ENCODE measurements at places on chromosomes 4 and X.

- DNase-seq, result no peak
Observed at GRCh38 chr4:174524242-174524641, 2.0 kb upstream of the HPGD start.

GRCh38 chr4:52780206-52780605 is 29.0 kb upstream of the ERVMER34-1 start:
- no peak for DNase-seq

DNA sequence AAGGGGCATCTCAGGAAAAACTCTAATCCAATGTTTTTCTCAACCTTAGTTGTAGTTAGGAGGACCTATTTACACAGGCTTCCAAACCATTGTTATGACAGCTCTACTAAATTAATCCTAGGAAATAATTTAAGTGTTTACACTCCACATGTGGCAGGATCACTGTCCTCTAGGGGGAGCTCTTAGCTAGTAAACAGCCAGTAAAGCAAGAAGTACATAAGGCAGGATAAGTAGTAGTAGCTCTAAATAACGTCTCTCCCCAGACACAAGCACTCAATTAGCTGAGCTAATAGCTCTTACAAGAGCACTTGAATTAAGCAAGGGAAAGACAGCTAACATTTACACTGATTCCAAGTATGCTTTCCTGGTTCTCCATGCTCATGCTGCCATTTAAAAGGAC is 37.3 kb downstream of the NUDT11 start:
- DNase-seq, result peak; percentile 0

- no peak for DNase-seq
Observed at GRCh38 chr4:159867673-159868072, 764.8 kb downstream of the RAPGEF2 start.

- no peak for DNase-seq
Observed at GRCh38 chrX:40155589-40156469, 58.1 kb upstream of the BCOR start.

DNA sequence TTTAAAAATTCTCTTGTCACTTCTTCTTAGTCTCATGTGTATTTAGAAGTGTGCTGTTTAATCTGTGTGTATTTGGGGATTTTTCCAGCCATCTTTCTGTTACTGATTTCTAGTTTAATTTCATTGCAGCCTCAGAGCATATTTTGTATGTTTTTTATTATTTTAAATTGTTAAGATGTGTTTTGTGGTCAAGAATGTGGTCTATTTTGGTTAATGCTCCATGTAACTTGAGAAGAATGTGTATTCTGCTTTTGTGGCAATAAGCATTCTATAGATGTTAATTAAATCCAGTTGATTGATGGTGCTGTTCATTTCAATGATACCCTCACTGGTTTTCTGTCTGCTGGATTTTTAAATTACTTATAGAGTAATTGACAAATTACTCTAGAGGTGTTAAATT is 38.9 kb downstream of the ANXA10 start:
- no peak for DNase-seq

- no peak for DNase-seq
Observed at GRCh38 chr4:15375667-15376066, 52.2 kb upstream of the C1QTNF7 start.

GRCh38 chr4:74933562-74934015 is 673 bp downstream of the PARM1 start:
- DNase-seq, result no peak

DNA sequence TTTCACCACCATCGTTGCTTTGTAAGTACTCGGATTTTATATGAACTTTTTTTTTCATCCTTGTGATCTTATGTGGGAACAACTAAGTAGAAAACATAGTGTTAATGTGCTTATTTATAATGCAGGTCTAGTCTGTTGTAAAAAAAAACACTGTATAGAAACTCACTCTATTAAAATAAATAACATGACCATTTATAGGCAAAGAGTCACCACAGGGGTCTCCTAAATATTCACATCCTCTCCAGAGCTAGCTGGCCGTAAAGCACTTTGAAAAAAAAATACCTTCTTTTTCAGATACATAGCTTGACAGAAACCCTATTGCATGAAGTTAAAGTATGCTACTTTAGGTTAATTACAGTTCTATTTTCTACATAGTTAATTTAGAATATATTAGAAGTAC is 11.2 kb downstream of the TMEM184C start:
- no peak for DNase-seq

DNA sequence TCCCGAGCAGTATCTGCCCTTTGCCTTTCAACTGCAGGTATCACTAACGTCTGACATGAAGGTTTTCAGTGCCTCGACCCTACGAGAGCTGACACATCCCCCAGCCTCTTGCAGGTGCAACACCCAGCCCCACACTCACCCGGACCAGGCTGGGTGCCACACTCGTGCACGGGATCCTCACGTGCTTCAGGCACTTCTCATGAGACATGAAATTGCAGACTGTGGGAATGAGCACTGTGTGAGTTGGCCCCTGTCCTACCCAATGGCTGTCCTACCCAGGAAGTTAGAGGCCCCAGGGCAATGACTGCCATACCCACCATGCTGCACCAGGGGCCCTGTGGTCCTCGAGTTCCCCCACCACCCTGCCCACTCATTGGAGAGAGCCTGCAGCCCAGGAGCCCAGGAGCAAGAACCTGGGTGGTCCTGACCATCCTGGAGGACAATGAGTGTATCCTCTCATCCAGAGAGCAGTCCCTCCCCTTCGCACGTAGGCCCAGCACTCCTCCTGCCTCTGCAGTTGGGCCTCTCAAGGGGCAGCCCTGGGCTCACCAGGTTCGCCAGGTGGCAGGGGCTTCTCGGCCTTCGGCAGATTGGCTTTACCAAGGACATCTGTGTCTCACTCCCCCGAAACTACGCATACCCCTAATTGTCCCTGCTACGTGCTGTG is 2.4 kb downstream of the DGKQ start:
- no peak for DNase-seq

- DNase-seq, result no peak
Observed at GRCh38 chrX:147877726-147878125, 34.0 kb upstream of the FMR1 start.

DNA sequence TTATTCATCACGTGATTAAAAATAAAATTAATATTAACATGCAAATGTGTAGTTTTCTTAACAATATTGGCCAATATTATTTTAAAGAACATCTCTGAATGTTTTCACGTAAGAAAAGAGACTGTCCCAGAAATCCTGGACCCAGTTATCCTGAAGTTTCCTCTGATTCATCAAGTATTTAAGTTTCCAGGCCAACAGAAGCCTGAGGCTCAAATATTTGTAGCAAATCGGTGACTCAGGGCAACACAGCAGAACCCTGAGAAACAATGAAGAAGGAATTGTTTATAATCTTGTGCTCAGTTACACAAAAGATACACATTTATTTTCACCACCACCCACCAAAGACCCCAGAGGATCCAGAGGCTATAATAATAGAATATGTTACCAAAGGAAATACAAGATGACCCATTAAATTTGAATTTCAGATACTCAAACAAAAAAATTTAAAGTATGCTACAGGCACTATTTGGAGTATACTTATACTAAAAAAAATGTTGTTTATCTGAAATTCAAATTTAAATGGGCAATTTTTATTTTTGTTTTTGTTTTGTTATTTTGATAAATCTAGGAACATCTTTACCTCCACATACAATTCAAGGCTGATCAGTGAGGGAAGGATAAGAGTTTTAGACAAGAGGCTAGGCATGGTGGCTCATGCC is 33.9 kb upstream of the SLC7A11 start:
- no peak for DNase-seq

GRCh38 chr4:46211406-46211805 is 87.6 kb upstream of the GABRG1 start:
- no peak for DNase-seq

DNA sequence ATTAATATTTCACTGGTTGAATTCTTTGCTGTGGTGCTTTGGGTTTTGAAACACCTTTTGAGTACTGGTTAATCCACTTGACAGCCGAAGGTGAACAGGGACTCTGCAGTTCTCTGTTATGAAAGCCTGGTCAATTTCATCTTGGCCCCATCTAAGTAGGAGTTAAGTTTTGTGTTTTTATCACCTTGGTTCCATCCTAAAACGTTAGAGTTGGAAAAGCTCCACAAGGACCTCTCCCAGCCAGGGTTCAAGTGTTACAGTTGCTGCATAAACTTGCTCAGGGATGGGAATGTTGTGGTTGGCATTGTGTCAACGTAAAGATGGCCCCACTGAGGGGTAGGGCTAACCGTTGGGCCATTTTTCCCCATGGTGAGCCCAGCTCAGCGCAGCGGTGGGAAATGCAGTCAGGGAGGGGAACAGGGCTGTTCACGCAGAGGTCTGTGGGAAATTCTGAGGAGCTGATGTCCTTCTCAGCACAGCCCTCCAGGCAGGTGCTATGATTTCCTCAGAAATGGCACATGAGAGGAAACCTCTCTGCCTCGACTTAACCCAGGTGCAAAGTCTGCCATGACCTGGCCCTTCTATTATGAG is 188.7 kb downstream of the STIM2 start:
- no peak for DNase-seq

DNA sequence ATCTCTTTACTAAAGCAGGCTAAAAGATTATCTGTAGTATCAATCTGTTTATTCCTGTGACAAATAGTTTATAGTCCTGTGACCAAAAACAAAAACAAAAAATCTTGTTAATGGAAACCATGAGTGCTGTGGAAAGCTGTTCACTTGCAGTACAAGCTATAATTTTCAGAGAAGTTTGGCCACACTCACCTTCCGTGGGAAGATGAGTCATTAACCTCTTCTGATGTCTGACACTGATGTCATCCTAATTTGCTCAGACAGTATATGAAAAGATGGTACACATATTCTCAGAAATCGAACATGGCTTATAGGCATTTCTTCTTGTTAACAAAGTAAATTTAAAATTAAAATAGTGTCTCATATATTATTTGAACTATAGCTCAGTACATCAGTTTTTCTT is 19.9 kb upstream of the ENPP6 start:
- no peak for DNase-seq

DNA sequence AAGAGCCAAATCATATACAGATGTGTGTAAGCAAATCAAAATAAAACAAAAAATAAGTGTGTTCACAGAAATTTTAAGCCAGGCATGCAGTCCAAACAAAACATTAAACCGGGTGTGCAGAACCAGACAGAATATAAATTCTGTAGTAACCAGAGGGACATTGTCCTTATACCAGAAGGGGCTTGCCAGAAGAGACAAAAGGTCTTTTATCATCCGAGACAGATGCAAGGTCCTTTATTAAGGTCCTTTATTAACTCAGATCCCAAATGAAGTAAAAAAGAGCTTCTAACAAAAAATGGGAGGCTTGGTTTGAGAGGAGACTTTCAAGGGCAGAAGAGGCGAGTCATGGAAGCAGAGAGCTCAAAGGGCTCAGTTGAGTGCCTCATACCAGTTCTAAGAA is 59.2 kb downstream of the RGS12 start:
- DNase-seq, result no peak

GRCh38 chr4:124708517-124709300 is 3.8 kb downstream of the ANKRD50 start:
- DNase-seq, result no peak

DNA sequence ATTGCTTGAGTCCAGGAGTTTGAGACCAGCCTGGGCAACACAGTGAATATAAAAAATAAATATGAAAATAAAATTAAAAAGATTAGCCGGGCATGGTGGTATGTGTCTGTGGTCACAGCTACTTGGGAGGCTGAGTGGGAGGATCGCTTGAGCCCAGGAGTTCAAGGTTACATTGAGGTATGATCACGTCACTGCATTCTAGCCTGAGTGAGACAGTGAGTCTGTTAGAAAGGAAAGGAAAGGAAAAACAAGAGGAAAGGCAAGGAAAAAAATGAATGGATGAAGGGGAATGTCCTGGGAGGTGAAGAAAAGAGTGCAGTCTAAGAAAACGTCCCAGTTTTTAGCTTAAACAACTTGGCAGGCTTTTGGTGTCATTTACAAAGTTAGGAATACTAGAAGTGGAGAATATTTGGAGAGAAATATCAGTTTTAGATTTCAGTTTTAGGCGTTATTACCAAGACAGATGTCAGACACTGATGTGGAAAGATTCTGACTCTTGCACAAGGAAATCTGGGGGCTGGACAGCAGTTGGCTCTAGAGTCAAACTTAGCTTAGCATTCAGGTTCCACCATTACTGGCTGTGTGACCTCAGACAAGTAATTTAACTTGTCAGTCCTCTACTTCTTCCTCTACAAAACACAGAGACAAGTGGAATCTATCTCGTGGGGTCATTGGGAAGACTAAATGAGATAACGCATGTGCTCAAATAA is 139.0 kb downstream of the TSPAN5 start:
- no peak for DNase-seq

DNA sequence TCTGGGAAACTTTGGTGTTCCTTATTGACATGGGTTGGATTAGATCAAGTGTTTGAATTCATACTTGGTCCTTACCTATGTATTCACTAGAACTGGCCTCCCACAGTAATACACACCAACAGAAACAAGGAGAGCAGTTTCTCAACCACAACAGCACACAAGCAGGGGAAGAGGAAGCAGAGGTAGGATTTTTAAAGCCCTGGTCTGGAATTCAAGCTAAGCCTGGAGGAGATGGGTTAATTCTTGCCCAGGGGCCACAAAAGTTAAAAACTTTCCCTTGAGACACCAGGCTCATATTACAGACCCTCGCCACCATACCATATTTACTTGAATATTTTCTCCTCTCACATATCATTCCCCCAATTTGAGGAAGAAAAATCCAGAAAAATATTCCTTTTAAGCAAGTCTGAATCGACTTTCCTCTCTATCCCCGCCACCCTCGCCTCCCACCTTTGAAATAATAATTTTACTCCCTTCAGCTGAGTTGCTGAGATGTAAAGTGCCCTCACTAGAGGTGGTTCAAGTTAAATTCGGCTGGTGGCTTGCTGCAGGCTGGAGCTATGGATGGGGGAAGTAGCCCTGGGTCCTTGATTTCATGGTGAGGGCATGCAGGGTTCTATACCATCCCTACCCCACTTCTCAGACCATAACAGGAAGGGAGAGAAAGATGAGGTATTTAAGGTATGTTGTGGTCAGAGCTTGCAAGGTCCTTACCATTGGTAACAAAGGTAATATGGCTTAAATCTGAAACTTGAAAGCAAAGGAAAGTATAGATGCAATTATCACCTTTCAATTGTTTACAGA is 440.2 kb downstream of the INPP4B start:
- DNase-seq, result no peak

DNA sequence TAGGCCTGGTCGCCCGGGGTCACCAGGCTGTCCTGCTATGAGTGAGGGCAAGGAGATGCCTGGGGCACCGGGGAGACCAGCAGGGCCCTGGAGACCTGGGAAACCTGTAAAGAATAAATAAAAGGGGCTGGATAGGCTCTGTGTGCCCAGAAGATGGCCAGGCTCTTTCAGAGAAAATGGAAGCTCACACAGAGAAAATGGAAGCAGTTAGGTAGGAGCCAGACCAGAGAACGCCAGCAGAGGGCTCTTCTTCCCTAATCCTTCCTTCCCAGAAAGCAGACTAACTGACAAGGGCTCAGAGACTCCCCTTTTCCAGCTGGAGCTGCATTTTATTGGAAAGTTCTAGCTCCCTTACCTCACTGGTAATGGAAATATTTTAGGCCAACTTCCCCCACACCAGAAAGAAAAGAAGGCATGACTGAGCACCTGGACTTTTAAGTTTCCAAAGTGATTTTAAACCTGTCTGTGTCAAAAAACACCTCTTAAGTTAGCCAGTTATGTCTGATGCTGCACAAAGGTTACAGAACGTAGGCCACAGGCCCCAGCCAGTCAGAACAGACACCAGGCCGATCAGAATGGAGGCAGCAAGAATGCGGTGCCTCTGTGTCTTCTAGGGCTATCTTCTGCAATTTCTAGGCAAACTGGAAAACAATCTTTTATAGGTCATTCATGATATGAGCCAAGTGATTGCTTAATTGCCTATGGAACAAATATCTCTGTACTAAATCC is 74.0 kb downstream of the ATG4A start:
- DNase-seq, result no peak

GRCh38 chr4:3267576-3268394 is 18.8 kb downstream of the MSANTD1 start:
- DNase-seq, result no peak
